ENCODE measurements at places on chromosomes 7 and 10.

DNA sequence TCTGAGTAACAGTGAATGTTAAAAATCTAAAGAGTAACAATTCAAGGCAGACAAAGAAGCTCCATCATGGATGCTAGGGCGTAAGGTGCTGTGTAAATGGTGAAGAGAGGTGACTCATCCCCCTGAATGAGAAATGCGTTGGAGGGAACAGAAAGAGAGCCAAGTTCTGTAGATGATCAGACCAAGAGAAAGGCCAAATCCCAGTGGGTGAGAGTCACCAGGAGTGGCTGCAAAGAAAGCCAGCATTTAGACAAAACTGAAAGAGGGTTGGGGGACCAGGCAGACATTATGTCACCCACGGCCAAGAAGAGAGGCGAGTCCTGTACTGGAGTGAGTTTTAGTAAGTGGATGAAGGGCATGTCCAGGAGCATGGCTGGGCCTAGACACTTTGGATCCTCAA is 153.1 kb downstream of the TRIL start:
- DNase-seq: peak; percentile 78

DNA sequence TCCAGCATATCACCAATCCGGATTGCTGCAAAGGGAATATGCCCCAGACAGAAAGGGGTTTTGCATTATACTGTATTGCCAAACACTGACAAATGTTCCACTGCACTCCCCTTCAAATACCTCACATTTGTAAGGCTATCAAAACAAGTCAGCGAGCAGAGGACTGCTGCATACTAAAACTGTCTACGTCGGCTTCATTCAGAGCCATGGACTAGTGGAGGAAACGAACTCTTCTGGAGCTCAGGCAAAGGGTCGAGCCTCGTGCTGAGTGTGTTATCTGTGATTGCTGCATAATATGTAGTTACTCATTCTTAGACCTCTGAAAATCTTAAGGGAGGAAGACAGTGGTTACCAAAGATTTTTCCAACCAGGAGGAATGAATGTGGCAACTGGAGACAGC is 200.2 kb downstream of the DYNC1I1 start:
- DNase-seq: no peak

GRCh38 chr10:24382979-24383663 is 174.2 kb downstream of the KIAA1217 start:
- peak; percentile 96 for DNase-seq

- DNase-seq: no peak
Measured at GRCh38 chr7:26406433-26406832, 114.8 kb downstream of the SNX10 start.

DNA sequence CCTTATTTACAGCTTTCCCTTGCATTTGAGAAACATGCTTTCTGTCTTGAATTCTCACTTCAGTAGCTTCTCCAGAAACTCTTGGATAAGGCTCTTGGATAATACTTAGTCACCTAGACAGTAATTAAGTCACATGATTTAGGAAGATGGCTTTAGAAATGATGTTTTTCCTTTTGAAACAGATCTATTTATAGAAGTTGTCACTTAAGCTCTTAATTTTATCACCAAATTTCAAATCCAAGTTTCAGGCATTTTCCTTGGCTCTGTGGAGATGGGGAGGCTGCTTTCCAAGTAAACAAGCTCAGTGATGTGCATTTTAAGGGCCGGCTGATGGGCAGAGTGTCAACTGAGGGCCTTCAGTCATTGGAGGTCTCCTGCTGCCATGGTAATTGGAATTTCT is 130.3 kb downstream of the SRI start:
- no peak for DNase-seq

DNA sequence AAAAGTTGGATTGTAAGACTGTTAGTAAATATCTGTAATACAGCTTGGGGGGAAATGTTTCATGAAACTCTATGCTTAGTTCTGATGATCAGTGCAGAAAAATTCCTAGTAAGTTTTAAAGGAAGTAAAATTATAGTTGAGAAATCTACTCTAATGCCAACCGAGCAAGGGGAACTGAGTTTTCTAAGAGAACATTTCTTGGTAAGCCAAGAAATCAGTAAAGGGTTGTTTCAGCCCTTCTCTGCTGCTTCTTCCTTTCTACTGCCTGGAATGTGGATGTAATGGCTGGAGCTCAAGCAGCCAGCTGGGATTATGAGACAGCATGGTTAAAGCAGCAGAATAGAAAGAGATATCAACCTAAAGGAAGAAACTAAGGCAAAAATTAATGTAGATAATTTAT is 15.9 kb upstream of the AKR1B1 start:
- no peak for DNase-seq

- no peak for DNase-seq
Measured at GRCh38 chr7:128859232-128860157, 3.2 kb upstream of the ATP6V1F start.

DNA sequence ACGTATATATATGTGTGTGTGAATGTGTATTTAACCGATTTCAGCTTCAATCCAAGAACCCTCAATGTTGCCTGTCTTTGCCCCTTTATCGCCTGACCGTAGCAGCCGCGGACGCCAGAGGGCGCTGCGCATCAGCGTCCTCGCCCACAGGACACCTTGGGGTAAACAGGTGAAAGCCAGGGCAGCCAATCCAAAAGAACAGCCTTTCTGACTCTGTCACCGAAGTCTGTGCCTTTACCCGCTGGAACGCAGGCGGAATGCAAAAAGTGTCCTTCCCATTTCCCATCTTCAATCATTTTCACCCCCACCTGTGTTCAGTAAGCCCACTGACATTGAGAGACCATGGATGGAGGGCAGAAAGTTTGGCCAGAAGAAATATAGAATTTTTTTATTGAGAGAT is 3.6 kb downstream of the NXPH1 start:
- peak; percentile 29 for DNase-seq

GRCh38 chr7:157811946-157812345 is 475.1 kb downstream of the DNAJB6 start:
- DNase-seq: no peak

DNA sequence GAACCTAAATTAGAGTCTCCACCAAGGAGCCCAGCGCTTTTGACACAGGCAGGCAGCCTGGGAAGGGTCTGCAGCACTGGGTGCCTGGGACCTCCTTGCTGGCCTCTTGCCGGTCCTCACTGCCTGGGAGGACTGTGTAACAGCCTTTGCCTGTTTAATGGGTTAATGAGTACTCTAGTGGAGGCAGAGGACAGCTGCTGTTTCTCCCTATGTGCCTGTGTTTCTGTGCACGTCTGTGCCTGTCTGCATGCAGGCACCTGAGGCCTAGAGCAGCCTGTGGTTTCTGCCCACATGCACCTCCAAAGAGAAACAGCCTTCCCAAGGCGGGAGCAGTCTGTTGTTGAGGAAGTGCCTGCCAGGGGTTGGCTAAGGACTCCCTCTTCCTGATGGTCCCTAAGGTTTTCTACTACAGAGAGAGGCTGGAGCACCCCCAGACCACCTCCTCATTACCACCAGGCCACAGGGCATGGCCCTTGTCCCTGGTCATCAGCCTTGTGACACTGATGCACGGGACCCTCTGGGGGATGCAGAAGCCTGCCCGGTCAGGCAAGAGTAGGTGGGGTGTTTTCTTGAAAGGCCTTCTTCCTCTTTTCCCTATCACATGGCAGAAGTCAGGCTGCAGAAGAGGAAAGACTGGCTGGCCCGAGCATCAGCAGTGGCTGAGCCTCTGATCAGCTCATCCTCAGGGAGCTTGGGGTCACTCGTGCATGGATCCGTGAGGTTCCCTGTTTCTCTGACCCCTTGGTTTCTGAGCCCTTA is 14.2 kb downstream of the SLC29A3 start:
- DNase-seq: peak; percentile 85

GRCh38 chr7:22114440-22114981 is 168.8 kb upstream of the CDCA7L start:
- no peak for DNase-seq

- no peak for DNase-seq
Measured at GRCh38 chr7:110592557-110592956, 498.4 kb upstream of the LRRN3 start.

- DNase-seq: no peak
Measured at GRCh38 chr10:102001435-102002068, 54.4 kb downstream of the ARMH3 start.

DNA sequence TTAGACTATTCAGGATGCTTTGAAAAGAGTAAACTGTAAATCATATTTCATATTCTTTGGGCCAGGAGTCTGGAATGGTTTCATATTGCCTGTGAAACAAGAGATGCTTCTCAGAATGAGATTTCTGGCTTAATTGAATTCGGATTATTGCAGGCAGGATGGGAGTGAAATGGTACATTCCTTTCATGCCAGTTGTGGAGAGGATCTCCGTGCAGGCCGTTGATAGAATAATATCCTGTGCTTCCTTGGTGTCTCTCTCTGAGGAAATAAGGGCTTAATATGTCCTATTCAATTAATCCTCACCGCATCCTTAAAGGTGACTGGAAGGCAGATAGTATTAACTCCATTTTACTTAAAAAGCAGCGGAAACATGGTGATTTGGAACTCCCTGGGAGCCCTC is 56.6 kb downstream of the CUX1 start:
- no peak for DNase-seq

GRCh38 chr10:88237896-88238614 is 345.1 kb downstream of the RNLS start:
- no peak for DNase-seq

- peak; percentile 62 for DNase-seq
Measured at GRCh38 chr7:45897042-45897690, 8.9 kb downstream of the IGFBP1 start.

DNA sequence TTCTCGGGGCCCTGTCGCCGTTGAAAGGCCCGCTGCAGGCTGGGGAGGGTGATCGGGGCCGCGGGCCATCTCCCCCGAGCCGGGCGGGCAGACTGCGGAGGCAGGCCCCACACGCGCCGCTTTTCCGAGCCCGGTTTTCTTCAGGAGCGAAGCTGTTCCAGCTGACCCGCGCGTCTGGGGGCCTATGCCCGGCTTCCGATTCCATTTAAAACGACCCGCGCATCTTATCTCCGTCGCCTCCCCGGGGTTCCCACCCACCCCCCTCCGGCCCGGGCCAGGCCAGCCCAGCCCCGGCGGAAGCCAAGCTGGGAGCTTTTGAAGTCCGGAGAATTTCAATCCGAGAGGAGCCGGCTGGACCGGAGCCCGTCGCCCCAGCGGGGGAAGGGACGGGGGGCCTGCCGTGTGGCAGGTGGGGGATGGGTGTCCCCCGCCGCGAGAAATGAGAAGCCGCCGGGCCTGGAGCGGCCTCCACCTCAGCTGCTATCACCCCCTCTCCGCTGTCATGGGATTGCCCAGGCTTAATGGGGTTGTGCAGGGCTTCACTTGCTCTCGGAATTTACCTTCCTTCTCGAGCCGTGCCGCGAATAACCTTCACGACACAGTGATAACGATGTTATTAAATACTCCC is 3.1 kb upstream of the EVX1 start:
- no peak for DNase-seq

DNA sequence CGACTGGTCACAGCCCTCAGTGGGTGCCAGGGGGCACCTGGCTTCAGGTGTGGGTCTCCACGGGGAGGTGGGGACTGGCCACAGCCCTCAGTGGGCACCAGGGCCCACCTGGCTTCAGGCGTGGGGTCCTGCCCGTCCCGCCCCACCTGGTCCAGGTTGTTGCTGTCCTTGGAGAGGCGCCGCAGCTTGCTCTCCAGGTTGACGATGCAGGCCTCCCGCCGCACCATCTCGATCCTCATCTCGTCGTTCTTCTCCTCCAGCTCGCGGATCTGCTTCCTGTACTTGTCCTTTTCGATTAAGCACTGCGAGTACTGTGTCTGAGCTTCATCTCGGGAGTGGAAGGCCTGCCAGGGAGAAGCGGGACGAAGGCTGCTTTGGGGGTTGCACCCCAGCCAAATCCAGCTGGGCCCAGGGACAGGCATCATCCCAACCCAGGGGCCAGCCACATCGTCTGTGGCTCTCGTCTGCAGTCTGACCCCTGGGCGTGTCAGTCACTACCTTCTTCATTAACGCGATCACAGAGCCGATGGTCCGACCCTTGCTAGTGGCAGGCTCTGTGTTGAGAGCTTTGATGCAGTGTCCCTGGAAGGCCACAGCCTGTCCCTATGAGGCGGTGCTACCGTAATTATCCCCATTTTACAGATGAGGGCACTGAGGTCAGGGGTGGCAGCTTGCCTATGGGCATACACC is 92.9 kb upstream of the GNA12 start:
- no peak for DNase-seq

DNA sequence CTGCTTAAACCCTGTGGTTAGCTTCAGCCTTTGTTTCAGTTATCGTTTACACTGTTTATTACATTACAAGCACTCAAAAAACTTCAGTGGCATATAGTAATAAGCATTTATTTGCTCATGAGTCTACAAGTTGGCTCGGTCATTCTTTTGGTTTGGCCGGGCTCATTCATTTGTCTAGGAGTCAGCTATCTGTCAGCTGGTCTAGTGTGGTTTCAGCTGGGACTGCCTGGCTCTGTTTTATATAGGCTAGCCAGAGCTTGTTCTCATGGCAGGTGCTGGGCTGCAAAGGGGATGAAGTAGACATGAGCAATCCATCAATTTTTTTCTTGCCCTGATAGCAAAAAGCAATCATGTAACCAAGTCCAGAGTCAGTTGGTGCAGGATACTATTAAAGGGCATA is 103.6 kb downstream of the MKLN1 start:
- DNase-seq: peak; percentile 96

- no peak for DNase-seq
Measured at GRCh38 chr10:44725404-44725803, 185.7 kb upstream of the TMEM72 start.

DNA sequence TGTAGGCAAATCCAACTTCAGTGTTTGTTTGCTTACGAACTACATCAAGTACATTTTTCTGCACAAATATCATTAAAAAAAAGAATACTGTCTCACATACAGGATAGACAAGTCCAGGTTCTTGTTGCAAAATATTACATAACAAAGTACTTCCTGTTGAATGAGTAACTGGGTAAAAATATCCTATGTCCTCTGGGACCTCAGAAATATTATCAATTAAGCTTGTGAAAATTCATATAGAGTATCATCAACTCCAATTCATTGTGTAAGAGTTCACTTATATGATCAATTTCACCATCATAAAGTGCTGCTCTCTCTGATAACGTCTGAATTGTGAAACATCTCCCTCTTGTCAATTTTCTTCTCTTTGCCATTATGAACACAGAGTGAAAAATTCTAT is 22.6 kb downstream of the HERC4 start:
- DNase-seq: peak; percentile 23

- DNase-seq: peak; percentile 72
Measured at GRCh38 chr7:151518105-151518946, 1.4 kb downstream of the RHEB start.

DNA sequence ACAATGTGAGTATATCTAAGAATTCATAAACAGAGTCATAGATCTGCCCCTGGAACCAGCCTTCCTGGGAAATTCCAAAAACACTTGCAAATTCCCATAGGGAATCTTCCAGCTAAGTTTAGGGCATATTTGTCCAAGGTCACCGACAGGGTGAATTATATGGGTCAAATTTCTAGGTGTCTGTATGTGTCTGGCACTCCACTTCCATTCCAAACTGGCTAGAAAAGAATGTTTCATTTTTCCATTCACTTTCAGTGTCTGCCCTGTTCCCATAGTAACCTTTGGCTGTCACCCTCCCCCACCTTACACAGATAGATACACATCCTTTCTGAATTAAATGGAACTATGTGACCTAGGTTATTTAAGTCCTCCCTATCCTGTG is 230.9 kb downstream of the CREB5 start:
- no peak for DNase-seq

GRCh38 chr7:121202834-121203233 is 126.0 kb upstream of the WNT16 start:
- DNase-seq: no peak

GRCh38 chr10:43689618-43689954 is 40.9 kb upstream of the ZNF32 start:
- DNase-seq: no peak
